Left kidney (tissue), 8 donors: ENCODE measurements at places on chromosomes 13 and 19.
A peak's percentile ranks its signal among the peaks of the same experiment; 100 is the strongest.

DNA sequence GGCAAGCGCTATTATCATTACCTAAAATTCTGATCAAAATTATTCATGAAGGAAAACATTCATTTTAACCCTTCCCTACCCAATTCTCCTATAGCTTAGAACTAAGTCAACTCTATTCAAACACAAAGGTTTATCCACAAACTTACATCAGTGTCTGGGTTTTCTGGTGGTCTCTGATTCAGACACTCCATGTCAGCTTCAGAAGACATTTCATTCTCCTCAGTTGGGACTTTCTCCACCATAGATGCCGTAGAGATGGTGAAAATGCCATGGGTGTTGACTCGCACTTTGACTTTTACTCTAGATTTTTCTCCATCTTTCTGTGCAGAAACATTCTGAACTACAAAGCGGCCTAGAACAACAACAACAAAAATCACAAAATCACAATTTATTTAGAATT, 16.3 kb downstream of the HSPH1 start:
- DNase-seq, result no peak

DNA sequence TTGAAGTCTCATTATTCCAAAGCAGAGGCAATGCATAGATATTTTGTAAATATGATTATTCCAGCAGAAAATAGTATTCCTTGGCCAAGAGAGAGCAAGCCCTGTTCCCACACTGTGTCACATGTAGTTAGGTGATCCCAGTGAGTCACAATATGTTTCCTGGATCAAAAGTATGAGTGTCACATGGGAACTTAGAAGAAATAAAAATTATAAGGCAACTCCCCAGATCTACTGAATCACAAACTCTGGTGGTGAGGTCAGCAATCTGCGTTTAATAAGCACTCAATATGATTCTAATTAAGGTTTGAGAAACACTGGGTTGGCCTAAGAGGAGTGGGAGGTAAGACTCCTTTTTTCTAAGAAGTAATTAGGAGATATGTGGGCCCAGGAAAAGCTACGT, 1504.5 kb upstream of the PCDH20 start:
- DNase-seq, result no peak

- no peak for DNase-seq
These were observed 56.6 kb upstream of the MYO16 start for GRCh38 chr13:108572782-108573211.

DNA sequence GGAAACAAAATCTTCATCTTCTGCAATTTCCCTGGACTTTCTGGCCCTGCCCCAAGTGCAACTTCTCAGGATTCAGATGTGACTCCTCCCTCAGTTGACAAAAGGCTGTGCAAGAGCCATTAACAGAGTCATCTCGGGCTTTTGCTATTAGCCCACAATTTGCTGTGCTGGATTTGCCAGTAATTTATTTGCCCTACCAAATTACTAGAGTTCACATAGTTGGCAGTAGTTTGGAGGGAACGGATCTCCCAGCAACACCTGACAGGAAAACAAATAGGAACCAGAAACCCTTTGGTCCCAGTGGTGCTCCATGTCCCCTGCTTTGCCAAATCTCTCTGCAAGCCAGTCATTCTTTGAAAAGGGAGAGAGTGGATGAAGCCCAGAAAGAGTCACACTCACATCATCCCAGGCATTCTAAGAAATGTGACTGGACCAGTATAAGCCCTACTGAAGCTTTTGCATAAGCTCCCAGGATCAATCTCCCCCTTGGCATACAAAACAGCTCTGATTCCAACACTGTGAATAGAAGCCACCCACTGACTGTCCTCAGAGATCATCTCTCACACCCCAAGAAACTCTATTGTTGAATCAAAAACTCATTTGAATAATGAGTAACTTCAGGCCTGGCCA, 350.1 kb upstream of the NBEA start:
- DNase-seq, result no peak

GRCh38 chr13:42073683-42074082, 25.2 kb downstream of the DGKH start:
- no peak for DNase-seq

GRCh38 chr13:44098559-44098958, 218.9 kb downstream of the LACC1 start:
- no peak for DNase-seq

GRCh38 chr13:62173958-62174357, 758.3 kb upstream of the PCDH20 start:
- no peak for DNase-seq

DNA sequence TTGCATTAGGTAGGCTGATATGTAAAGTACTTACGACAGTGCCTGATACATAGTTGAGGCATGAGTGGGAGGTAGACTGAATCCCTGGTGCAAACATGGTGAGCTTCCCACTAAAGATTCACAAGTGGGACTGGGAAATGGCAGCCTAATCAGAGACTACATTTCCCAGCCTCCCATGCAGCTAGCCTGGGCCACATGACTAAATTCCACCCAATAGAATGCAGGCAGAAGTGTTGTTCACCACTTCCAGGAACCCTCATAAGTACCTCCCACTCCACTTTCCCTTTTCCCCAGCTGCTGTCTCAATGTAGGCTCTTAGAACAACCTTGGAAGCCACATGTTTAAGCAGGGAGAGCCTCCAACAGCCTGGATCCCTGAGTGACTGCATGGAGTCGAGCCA, 104.9 kb downstream of the CACNA1A start:
- DNase-seq, result no peak

GRCh38 chr19:49936549-49936948, 7.2 kb upstream of the NUP62 start:
- DNase-seq, result no peak

DNA sequence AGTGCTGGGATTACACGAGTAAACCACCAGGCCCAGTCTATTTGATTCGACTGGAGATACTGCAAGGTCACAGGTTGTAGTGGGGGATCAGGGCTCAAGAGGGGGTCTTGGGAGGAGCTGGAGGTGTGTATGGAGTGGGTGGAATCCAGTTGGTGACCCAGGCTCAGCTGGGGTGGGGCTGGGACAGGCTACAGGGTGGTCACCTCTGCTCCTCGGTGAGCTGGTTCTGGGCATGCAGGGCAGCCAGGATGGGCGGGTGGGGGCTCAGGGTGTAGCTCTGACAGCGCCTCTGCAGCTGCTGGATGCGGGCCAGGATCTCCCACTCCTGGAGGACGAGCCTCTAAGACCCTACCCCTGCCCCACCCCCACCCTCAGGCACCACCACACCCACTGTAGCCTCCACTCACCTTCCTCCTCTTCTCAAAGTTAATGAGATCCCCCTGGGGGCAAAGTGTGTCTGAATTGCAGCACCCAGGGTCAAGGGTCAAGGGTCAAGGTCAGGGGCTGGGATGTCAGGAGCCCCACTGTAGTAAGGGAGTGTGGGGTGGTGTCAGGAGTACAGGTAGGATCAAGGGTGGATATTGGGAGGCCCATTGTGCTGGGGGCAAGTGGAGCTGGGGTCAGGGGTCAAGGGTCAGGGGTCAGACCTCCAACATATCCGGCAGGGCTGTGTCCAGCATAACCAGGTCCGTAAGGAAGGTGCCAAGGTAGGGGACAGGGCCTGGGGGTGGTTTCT, 17.1 kb downstream of the RGL3 start:
- DNase-seq, result no peak

DNA sequence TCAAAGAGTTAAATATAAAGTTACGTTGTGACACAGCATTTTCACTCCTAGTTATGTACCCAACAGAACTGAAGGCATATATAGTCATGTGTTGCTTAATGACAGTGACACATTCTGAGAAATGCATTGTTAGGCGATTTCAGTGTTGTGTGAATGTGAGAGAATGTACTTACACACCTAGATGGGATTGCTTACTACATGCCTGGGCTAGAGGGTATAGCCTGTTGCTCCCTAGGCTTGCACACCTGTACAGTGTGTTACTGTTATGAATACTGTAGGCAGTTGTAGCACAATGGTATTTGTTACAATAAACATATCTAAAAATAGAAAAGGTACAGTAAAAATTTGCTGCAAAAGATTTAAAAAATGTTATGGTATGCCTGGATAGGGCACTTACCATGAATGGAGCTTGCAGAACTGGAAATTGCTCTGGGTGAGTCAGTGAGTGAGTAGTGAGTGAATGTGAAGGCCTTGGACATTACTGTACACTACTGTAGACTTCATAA, 89.2 kb downstream of the DHRS12 start:
- no peak for DNase-seq

- no peak for DNase-seq
These were observed 26.6 kb downstream of the KLF2 start for GRCh38 chr19:16351133-16351809.

DNA sequence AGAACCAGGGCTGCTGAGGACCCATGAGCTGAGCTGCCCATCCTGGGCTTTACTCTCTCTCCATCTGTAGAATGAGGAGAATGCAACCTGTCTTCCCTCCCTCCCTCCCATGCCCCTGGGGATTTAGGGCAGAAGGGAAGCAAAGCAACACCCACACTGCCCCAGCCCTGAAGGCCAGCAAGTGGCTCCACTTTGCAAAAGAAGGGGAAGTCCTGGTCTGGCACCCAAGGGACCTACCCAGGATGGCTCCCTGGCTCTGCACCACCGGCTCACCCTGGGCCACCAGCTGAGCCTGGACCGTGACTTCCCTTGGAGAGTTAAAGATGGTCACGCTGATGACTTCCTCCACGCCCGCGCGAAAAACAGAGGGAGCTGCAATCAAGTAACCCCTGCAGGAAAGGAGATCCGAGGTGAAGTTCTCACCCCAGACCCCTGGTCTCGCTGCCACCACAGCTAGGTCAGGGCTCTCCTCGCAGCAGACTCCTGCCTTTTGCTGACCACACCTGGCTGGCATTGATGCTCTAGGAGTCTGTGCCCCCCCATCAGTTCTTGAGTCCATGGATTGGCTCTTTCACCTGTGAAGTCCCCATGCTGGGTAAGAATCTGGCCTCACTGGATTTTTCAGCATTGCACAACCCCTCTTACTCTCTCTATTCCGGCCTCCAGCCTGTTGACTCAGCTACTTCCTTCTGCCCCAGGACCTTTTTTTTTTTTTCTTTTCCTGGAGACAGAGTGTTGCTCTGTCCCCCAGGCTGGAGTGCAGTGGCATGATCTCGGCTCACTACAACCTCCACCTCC, 4.6 kb downstream of the CPAMD8 start:
- DNase-seq, result no peak

GRCh38 chr19:7757358-7757757, 5.7 kb upstream of the CLEC4M start:
- no peak for DNase-seq

GRCh38 chr19:32917616-32917996, 48.0 kb upstream of the SLC7A9 start:
- DNase-seq, result no peak

DNA sequence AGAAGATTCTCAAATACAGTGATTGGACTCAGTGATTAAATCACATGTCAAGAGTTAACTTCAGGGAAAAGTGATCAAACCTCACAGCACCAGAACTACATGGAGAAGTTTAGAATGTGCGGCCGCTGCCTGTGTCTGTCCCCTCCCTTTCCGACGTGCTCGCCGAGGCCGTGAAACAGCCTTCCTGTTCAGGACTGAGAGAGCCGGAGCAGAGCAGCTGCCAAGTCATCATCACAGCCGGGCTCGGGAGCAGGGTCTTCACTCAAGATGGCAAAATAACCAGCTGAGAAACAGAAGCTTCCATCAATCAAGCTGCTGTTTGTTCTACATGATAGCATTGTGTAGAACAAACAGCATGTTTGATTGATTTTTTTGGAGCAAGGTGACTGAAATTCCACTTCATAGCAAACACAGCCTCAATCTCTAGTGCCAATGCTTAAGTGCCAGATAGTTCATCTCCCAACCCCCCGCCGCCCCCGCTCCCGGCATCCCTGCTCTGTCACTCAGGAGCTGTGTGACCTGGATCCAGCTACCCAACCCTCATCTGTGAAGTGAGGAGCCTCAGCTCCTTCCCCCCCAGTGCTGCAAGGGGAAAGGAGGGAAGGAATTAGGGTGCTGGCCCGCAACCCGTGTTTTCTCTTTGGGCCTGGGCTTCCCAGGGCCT, 70.6 kb downstream of the HSPH1 start:
- DNase-seq, result peak; percentile 11

GRCh38 chr13:109652531-109652930, 133.9 kb downstream of the IRS2 start:
- no peak for DNase-seq

- no peak for DNase-seq
These were observed 1.4 kb upstream of the CACNG7 start for GRCh38 chr19:53907690-53908089.

DNA sequence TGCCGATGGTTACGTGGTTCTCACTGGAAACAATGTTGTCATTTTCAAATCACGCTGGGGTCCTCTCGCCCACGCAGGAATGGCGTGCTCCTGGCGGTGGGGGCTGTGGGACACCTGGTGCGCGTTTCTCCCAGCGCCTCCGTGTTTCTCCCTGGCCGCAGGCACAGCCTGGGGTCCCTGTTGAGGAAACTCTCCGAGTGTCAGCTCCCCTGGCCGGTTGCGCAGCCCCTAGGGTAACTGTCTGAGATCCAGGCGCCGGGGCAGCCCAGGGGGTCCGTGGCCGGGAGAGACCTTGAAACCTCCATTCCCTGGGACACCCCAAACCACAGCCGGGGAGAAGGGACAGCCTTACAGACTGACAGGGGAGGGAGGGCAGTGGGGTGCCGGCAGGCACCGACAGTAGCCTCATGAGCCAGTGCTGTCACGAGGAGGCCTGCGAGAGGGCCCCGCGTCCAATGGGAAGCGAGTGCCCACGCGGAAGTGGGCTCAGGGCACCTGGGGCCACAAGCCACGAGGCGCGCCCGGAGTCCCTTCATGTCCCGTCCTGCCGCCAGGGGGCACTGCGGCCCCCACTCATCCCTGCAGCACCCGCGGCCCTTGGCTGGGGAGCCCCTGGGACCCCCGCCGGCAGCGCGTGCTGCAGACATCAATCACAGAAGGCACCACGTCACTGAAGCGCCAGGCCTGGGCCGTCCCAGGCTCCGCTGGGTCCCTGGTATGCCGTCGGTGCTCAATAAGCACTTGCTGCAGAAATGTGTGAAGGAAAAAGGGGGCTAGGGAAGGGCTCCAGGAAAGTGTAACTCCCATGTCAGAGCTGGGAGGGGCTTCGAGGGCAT, 9.5 kb downstream of the ADAMTSL5 start:
- DNase-seq, result no peak

DNA sequence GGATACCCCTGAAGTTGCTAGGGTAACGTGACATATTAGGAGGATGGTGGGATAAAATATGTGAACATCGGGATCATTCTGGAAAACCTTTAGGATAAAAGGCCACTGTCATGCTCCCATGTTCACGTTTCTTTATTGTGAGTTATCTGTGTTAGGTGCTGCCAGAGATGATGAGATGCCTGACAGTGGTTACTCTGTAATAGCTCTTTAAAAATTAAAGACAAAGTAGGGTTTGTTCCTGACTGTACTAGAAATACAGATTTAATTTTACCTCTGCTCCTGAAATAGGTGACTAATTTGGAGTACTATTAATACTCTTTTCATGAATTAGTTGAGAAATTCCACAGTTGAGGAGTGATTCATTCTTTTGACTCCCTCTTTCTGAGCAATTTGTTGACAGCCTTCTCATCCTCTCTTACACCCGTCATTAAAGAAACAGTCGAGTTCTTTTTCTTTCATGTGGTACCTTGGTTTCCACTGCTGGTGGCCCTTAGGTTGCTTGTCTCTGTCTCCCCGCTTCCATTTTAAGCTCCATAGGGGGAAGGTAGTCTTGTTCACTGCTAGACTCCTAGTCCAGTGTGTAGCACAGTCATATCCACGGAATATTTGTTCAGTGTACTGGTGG, 28.4 kb downstream of the SAE1 start:
- DNase-seq, result no peak
